ENCODE measurements at places on chromosomes 16 and 17.

DNA sequence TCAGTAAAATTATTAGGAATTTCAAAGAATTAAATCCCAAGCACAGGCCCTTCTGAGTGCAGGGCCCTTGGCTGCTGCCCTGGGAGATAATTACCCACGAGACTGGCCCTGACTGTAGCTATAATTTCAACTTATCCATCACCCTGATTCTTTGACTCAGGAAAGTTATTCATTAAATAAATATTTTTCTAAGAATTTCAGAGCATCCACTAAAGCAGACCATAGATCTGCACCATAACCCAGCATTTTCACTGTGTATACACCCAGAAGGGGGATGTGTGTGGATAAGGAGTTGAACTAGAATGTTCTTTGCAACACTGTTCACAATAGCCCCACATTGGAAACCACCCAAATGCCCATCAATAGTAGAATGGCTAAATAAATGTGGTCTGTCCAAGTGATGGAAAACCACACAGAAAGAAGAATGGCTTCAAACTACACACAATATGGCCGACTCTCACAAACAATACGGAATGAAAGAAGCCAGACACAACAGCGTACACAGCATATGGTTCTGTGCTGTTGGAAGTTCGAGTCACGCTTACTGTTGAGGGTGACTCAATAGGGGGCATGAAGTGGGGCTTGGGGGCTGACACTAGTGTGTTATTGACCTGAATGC lies 33.9 kb upstream of the MEAK7 start:
- no peak for DNase-seq

DNA sequence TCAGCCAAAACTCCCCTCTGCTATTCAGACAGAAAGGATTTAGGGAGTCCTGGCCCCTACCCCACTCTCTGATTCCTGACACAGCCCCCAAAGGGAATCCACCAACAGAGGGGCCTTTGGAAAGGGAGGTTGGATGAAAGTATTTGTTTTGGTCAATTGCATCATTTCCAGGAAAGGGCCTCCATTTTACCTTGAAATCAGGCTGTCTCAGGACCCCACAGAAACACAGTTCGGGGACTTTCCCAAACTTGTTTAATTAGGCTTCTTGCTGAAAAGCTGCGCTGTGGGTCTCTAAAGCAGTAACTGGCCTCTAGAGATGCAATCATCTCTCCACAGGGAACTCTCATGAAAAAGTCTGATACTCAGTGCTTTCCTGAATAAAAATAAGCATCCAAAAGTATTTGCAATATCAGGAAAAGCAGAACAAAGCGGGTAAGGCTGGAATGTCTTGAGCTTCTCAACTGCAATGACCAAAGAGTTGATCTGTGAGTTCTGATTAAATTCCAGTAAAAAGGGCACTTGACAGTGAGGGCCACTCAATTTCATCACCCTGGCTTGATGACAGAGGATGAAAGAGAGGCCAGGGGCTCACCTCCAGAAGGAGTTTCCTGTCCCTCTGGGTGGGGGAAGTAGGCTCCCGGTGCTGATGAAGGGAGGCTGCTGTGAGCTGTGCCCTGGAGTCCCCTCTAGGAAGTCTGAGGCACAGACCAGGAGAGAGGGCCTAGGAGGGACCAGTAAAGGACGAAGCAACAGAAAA lies 36.3 kb downstream of the LYRM9 start:
- DNase-seq = no peak

DNA sequence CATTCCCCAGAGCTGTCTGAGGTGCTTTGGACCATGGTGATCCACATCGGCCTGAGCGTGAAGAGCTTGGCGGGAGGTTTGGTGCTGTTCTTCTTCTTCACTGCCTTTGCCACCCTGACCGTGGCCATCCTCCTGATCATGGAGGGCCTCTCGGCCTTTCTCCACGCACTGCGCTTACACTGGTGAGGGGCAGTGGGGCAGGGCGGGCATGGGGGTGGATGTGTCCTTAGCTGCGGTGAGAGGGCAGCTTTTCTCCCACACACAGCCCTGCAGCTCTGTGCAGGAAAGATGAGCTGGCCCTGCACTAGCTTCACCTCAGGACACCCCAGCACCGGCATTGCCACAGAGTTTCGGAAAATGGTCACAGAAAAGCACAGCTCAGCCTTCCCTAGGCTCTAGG lies 21.8 kb upstream of the NAGLU start:
- DNase-seq = no peak

- no peak for DNase-seq
Measured at GRCh38 chr17:74956093-74956492, 16.5 kb downstream of the HID1 start.

GRCh38 chr17:22507823-22508222 lies 815.5 kb downstream of the KCNJ18 start:
- no peak for DNase-seq

GRCh38 chr17:70096861-70097260 lies 21.8 kb downstream of the KCNJ16 start:
- no peak for DNase-seq

DNA sequence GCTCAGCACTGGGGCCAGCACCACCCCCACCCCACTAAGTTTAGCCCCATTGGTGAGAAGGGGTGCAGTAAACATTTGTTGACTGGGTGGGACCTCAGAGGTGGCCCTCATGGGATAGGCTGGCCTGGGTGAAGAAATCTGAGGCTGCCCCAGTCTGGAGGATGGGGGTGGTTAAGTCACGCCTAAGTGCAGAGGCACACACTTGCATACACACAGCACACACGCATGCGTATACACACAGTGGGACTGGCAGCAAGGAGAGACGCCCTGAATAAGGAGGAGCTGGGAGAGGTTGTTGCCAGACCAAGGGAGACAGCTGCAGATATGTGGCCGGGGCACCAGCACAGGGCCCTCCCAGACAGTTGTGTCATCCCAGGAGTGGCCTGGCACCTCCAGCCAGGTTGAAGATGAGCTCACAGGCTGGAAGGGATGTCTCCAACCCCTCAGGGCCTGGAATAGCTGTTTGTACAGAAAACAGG lies 3.0 kb upstream of the BCAR1 start:
- no peak for DNase-seq

DNA sequence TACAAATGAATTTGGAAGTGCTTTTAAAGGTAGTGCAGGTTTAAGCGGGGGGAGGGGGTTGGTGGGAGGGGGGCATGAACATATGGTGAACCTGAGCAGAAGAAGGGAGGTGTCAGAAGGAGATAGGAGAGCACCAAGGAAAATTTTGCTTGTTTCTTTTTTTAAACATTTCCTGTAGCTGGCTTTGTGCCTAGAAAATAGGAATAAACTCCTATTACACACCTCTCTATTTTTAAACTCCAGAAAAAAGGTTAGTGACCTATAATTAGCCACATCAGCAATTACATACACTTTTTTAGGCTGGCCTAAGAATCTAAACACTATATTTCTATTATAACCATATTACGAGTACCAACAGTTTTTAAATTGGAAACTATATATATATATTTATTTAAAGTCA lies 159.1 kb downstream of the SKAP1 start:
- no peak for DNase-seq

DNA sequence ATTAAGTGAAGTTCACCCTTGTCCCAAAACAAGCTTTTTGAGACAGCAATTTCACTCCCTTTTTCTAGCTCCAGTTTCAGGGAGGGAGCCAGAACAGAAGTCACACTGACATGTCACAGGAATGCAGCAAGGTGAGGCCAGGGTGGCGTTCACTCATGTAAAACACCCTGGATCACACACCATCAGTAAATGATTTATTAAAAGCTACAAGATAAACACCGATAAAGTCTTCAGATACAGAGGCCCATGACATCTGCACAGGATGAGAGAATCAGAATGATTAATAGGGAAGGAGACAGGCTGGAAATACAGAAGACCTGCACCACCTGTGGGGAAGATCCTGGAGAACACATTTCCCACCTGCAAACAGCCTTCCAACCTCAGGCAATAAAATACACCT lies 77.5 kb upstream of the DYNLRB2 start:
- DNase-seq = no peak

GRCh38 chr17:30021708-30022317 lies 80.4 kb downstream of the EFCAB5 start:
- DNase-seq = no peak

GRCh38 chr16:15773968-15774367 lies 82.9 kb downstream of the MYH11 start:
- no peak for DNase-seq

DNA sequence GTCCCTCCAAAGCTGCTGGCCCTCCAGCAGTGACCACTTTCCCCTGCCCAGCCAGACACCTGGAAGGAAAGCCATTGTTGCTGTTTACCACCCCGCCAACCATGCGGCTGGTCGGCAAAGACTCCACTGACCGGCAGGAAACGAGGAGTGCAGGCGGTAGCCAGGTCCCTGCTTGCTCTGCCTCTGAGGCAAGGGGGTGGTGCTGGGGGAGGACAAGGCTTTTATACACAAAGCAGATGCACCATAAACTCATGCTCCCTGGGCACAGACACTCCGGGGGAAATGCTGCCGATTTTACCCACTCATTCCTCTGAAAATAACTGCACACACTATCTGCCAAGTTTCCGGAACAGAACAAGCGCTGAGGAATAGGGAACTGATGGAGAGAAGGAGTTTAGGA lies 62.8 kb upstream of the GRIN2A start:
- DNase-seq = no peak

- DNase-seq = peak; percentile 91
Measured at GRCh38 chr17:62724398-62725146, 83.5 kb downstream of the MARCHF10 start.
